ENCODE measurements at places on chromosomes 3 and 15. TPM values are rescaled to one million over a fixed set of nuclear protein-coding genes. Genes with fewer than 3 reads are reported as not detected.

GRCh38 chr15:44882499-44882968 lies 74.0 kb upstream of the TERB2 start:
- no peak for DNase-seq
- no peak overlapping the region for H3K4me3 ChIP-seq
- H3K36me3 ChIP-seq = no peaks in the 10 kb centered on the region
- H3K4me1 ChIP-seq = no peaks in the 10 kb centered on the region
- peaks cover 29% of the 10 kb centered on the region for H3K27me3 ChIP-seq
- no peak overlapping the region for H3K27ac ChIP-seq

GRCh38 chr3:141103503-141103902 lies 52.4 kb downstream of the SPSB4 start:
- H3K4me3 ChIP-seq = no peak overlapping the region
- H3K4me1 ChIP-seq = no peaks in the 10 kb centered on the region
- no peak overlapping the region for H3K27ac ChIP-seq
- H3K36me3 ChIP-seq = no peaks in the 10 kb centered on the region
- H3K27me3 ChIP-seq = peaks cover 65% of the 10 kb centered on the region

The ENTPD3 gene
- total RNA-seq = 3.0 TPM

DNA sequence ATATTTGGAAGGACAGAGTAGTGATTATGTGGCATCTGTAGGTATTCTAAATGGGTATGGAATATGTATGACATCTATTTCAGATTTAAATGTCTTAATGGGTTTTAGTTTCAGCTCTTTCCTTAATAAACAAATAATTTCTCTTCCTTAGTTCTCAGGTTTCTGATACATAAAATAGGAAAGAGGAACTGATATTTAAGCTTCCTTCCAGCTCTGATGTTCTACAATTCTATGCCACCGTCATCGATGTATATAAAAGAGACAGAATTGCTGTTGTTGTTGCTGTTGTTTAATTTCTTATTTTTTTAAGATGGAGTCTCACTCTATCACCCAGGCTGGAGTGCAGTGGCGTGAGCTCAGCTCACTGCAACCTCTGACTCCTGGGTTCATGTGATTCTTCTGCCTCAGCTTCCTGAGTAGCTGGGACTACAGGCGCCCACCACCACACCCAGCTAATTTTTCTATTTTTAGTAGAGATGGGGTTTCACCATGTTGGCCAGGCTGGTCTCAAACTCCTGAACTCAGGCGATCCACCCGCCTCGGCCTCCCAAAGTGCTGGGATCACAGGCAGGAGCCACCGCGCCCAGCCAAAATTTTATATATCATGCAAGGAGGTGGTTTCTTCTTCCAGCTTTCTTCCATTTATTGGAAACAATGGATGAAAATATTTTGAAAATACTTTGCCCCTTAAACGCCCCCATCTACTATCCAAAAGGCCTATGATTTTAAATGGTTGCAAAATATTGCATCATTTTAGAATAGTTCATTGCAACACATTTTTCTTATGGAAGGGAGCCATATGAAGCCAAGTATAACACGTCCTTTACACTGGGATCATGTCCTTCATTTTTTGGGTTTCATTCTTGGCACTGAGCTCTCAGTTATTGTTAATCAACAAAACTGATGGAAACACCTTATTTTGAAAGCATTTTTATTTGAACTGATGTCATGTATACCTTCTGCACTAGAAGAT lies 13.9 kb upstream of the C15orf61 start:
- no peak overlapping the region for H3K27ac ChIP-seq

DNA sequence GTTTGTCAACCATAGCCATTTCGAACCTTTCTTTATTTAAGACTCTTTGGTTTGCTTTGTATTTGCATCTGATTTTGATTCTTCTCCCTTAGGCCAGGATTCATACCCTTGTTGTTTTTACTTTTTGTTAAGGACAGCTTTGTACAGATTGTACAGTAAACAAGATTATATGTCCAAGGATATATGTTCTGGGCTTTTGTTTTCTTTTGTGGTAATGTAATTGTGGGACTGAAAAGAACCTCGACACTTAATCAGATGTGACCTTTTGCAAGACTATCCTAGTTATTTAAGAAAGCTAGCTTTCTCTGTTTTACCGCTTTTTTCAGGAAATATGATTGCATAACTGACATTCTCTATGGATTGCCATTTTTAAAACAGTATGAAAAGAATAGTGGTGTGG lies 67.0 kb upstream of the SAMMSON start:
- H3K27ac ChIP-seq = no peak overlapping the region
- peaks cover 7% of the 10 kb centered on the region for H3K4me1 ChIP-seq
- H3K36me3 ChIP-seq = peaks cover 5% of the 10 kb centered on the region
- no peak for DNase-seq

- H3K27me3 ChIP-seq = no peaks in the 10 kb centered on the region
- no peak overlapping the region for H3K27ac ChIP-seq
- peaks cover 10% of the 10 kb centered on the region for H3K36me3 ChIP-seq
- no peak for DNase-seq
- no peak overlapping the region for H3K4me3 ChIP-seq
- H3K4me1 ChIP-seq = peaks cover 46% of the 10 kb centered on the region
Measured at GRCh38 chr3:134345202-134345601, 29.0 kb downstream of the AMOTL2 start.
